Fibroblast of the conjunctiva (primary cell): ENCODE measurements at places on chromosomes 11 and 22.
A peak's percentile ranks its signal among the peaks of the same experiment; 100 is the strongest.

DNA sequence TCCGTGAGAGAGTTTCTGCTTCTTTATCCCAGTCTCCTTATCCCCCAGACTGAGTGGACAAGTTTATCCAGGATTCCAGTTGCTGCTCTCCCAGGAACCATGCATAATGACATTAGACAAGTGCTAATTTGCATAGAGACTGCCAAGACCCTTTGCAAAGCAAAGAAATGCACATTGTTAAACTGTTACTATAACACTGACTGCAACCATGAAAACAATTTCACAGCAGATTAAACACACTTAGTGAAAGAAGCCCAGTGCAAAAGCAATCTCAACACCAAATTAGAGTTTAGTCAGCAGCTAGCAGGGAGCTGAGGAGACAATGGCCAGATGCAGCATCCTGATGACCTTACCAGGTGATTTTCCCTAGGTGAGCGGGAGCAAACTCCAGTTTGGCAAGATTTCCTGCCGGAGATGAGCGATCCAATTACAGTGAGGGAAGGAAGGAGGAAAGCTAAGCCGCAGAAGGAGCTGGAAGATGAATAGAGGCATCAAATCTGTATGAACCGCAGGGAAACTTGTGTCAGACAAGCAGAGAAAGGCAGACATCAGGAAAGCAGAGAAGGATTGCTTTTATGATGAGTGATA is 273.8 kb upstream of the B3GAT1 start:
- no peak for DNase-seq

GRCh38 chr11:116837231-116838091 is at the start of gene APOA1:
Gene APOA1, minus strand, starts transcription at chr11:116837622. Its CDS starts 235 bp downstream, at chr11:116837387.
- DNase-seq, result no peak

DNA sequence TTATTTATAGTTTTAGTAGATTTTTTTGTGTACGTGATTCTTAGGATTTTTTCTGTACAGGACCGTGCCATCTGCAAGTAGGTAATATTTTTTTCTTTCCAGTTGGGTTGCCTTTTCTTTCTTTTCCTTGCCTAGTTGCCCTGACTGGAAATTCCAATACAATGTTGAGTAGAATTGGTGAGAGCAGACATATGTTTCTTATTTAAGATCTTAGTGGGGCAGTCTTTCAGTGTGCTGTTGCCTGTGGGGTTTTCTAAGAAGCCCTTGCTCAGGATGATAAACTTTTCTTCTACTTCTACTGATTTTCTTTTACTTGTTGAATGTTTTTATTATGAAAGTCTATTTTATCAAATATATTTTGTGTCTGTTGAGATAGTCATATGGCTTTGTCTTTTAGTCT is 33.0 kb downstream of the ATXN10 start:
- DNase-seq, result no peak

DNA sequence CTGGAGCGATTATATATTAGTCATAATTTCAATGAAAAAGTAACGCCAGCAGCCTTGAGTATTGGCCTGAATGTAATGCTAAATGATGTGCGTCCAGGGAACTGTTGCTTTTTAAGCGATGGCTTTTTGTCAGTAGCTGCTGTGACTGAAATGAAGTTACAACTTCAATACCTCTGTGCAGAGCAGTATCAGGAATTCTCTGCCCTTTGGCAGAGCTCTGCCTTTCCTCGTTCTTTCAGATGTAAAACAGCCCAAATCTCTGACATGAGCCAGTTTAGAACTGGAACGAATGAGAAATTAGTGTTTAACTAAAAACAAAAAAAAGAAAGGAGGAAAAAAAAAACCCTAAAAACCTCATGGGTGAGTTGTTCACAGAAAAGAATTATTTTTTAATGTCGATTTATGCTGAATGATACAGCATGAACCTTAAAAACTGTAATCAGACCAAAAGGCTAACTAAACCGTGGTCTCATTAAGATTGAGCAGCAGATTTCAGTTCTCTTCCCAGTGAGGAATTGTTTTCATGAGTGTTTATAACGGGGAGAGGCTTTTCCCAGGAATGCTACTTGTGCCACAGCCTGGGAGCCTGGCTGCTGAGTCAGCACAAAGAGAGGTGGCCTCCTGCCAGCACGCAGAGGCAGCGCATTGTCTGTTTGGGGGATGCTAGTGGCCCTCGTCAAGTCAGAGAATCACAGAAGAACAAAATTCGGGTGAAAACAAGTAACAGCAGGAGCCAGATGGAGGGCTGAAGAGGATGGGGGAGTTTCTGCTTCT is 146.2 kb upstream of the RASSF10 start:
- no peak for DNase-seq

GRCh38 chr22:48918585-48919186 is 909.0 kb downstream of the BRD1 start:
- DNase-seq, result no peak

DNA sequence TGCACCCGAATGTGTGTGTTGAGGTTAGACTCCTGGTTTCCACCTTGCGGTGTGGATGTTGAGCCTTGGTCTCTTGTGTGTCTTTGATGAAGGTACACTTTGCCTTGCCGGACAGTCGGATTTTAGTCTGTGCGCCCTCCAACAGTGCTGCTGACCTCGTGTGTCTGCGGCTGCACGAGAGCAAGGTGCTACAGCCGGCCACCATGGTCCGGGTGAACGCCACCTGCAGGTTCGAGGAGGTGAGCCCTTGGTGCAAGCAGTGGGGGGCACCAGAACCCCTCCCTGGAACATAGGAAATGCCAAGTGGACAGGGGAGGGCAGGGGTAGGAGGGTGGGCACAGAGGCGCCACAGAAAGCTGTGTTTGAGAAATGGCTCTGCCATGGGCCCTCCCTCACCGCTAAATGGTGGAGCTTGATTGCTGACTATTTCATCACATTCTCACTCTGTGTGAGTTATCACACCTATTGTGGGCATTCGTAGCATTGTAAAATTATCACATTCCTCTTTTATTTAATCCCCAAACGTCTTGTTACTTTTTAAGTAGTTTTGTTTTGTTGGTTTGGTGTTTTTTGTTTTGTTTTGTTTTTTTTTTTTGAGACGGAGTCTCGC is 26.4 kb upstream of the PANX2 start:
- DNase-seq, result no peak

GRCh38 chr22:50278956-50279619 is 8.9 kb upstream of the MAPK11 start:
- DNase-seq, result no peak

DNA sequence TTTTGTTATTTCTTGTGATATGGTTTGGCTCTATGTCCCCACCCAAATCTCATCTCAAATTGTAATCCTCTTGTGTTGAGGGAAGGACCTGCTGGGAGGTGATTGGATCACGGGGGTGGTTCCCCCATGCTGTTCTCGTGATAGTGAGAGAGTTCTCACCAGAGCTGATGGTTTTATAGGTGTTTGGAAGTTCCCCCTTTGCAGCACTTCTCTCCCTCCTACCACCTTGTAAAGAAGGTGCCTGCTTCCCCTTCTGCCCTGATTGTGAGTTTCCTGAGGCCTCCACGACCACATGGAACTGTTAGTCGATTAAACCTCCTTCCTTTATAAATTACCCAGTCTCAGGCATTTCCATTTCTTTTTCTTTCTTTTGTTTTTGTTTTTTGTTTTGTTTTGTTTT is 24.4 kb upstream of the SIK2 start:
- no peak for DNase-seq

DNA sequence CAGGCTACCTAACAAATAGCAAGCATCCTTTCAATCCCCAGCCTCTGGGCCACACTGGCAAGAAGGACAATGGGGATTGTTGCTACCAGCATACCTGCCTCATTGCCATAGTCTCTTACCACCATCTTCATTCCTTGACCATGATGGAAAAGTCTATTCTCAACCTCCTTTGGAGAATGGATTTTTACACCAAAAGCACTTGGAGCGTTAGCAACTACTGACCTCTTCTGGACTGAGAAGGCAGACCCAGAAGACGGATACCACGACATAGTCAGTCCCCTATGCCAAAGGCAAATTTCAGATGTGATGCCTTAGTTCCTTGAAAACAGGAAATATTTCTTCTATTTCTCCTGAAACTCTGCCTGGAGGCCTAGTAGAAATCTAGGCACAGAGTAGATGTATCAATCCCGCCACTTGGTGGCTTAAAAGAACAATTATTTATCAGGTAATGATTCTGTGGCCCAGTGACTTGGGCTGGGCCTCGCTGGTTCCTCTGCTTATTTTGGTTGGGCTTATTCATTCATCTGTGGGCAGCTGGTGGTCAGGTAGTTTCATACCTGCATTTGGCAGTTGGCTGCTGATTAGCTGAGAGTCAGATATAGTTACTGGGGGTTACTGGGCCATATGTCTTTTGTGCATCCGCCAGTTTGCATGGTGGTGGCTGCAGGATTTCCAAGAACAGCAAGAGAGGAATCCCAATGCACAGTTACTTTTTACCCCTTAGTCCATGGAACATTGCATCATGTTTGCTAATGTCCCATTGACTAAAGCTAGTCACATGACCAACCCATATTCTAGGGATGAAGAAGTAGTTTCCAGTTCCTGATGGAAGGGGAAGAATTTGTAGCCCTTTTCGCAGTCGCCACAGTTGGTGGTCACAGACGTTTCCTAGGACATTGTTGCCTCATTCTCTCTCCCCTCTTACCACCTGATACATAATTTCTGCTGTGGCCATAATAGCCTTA is 75.2 kb downstream of the DHCR7 start:
- peak; percentile 16 for DNase-seq

DNA sequence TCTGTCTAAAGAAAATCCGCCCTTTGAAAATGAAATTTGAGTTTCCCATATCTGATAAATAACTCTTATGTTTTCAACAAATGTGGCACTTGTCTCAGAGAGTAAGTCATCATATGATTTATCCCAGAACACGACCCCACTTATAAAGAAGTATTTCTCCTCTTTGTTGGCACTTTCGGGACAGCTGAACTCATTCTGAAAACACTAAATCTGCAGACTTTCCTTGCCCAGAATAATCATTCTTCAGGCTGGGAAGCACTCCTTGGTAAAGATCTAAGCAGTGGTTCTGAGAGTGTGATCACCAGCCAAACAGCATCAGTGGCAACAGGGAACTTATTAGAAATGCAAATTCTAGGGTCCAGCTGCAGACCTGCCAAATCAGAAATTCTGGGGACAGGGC is 532.2 kb upstream of the API5 start:
- no peak for DNase-seq

DNA sequence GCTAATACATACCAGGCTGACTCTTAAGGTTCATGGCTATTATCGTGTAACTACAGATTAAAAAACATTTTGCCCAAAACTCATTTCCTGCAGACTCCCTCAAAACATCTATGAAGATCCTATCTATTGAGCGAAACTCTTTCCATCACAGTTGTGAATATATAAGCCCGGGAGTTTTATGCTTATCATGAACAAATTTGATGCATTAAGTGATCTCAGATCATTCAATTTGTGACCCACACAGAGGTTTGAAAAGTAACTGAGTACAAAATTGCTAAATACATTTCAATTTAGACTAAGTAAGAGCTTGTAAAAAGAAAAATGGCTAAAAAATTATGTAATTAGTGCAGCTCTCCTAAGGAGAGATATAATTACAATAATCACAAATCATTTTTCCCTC is 1228.8 kb upstream of the TENM4 start:
- DNase-seq, result no peak

- no peak for DNase-seq
Observed at GRCh38 chr11:102763440-102763839, 17.0 kb downstream of the MMP10 start.

GRCh38 chr11:12215181-12215593 is 104.8 kb downstream of the MICAL2 start:
- DNase-seq, result no peak

DNA sequence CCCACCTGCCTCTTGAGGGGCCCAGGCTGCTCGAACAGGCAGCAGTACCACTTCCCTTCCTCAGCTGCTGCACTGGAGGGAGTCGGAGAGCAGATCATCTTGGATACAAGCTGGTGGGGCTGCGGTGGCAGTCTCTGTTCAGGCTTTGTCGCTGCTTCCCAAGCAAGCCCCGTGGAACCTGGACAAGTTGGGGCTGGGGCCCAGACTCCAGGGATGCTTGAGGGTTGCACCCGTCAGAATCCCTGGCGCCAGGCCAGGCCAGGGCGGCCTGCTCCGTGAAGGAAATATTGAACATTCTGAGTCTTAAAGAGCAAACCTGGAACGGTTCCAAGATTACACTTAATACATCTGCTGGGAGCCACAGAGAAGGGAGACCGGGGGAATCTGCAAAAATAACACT is 310.1 kb upstream of the SORL1-AS1 start:
- no peak for DNase-seq

- DNase-seq, result peak; percentile 73
Observed at GRCh38 chr22:36331306-36331911, 56.4 kb downstream of the MYH9 start.

GRCh38 chr11:113019711-113020110 is 58.5 kb downstream of the NCAM1 start:
- no peak for DNase-seq

- DNase-seq, result no peak
Observed at GRCh38 chr22:47734511-47734910, 972.1 kb downstream of the TBC1D22A start.

GRCh38 chr22:36257308-36257707 is 4.4 kb downstream of the APOL1 start:
- no peak for DNase-seq

- no peak for DNase-seq
Observed at GRCh38 chr11:68750195-68751003, 921 bp downstream of the TESMIN start.

DNA sequence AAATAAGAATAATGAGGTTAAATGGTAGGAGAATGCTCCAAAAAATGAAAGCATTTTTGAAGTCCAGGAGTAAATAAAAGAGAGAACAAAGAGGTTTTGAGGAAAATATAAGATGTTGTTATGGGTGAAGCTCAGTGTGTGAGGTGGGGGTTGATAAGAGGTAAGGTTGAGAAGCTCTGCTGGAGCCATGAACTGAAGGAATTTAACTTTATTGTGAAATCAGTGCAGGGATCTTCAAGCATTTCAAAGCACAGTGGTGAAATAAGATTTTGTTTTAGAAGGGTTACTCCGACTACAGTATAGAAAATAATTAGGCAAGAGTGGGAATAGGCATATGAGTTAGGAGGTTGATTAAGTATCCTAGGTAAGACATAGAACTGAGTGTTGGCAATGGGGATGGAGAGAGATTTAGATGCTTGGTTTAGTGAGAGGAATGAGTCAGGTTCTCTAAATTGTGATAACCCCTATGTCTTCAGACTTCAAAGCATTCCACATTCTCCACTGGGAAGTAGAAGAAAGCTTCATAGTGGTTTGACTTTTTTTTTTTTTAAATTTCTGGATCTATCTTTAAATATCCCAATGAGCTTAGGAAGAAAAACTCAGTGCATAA is 403.2 kb downstream of the AASDHPPT start:
- DNase-seq, result no peak

GRCh38 chr22:37552524-37553163 is 7.6 kb upstream of the CDC42EP1 start:
- DNase-seq, result no peak
